ENCODE measurements at places on chromosomes 2 and 18.

- DNase-seq = peak; percentile 32
Measured at GRCh38 chr2:239801404-239802184, 223.5 kb downstream of the NDUFA10 start.

GRCh38 chr2:227164763-227165291, 403 bp downstream of the COL4A3 start:
- no peak for DNase-seq

DNA sequence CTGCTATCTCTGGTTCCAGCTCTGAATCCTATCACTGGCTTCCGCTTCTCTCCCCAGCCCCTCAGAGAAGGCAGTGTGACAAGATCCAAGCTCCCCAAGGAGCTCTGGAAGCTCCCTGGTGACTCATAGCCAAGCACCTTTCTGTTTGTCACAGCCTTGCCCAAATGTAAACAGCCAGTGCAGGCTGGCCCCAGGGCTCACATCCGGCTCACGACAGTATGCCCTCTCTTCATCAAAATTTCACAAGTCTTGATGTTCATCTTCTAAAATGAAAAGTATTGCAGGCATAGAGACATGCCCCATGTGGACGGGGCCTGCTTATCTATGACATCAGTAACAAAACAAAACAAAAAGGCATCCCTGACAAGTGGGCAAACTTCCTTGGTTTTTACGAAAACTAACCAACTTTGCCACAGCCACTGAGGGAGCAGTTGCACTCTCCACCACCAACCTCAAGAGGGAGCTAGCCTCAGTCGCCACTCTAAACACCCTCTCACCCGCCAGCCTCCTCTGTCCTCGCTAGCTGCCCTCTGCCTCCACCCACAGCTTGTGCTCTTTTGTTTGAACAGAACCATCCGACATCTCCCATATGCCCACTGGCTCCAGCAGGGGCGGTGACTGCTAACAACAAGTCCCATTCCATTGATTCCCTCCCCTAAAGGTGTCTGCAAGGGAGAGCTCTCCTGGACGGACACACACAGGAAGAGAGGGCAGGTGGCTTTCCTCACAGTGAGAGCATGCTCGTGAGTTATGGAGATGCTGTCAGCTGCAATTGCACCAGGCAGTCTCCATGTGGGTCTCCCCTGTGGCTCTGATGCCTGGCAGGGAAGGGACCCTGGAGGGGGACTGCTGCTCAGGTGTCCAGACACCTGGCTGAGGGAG, 71.0 kb upstream of the DAPL1 start:
- peak; percentile 62 for DNase-seq

DNA sequence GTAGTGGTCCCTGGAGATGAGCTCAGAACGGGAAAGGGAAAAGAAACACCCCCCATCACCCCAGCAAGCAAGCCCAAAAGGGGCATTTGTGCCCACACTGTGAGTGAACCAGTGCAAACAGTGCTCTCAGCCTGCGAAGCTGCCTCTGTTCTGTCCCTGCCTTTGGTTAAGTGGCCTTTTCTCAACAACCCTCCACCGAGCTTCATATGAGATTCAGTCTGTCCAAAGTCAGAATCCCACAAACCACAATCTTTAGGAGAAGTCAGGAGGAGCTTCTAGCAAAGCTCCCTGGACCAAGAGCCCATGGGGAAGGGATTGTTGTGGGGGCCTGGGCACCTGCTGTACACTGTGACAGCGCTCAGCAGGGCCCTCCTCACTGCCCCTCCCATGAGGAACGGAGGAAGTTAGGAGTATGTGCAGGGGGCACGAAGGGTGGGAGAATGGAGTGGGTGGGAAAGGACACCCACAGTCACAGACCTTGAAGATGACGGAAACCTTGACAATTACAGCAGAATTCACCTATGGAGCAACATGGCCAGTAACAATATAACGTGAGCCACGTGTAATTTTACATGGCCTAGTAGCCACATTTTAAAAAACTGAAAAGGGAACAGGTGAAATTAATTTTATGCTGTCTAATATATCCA, 119.5 kb downstream of the SMAD7 start:
- DNase-seq = no peak

GRCh38 chr18:21960189-21960588, 209.2 kb upstream of the GATA6 start:
- no peak for DNase-seq

DNA sequence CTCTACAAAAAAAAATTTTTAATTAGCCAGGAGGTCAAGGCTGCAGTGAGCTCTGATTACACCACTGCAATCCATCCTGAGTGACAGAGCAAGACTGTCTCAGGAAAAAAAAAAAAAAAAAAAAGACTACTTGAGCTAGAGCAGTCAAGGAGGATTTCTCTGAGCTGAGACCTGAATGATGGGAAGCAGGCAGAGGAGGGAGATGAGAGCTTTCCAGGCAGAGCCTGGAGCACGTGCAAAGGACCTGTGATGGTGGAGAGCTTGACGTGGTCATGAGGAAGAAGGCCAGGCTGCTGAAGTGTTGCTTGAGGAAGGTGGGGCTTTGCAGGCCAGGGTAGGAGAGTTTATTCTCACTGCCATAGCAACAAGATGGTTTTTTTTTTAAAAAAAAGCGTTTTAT, 51.9 kb upstream of the POMC start:
- no peak for DNase-seq

- DNase-seq = no peak
Measured at GRCh38 chr2:205613970-205614559, 68.2 kb upstream of the NRP2 start.

DNA sequence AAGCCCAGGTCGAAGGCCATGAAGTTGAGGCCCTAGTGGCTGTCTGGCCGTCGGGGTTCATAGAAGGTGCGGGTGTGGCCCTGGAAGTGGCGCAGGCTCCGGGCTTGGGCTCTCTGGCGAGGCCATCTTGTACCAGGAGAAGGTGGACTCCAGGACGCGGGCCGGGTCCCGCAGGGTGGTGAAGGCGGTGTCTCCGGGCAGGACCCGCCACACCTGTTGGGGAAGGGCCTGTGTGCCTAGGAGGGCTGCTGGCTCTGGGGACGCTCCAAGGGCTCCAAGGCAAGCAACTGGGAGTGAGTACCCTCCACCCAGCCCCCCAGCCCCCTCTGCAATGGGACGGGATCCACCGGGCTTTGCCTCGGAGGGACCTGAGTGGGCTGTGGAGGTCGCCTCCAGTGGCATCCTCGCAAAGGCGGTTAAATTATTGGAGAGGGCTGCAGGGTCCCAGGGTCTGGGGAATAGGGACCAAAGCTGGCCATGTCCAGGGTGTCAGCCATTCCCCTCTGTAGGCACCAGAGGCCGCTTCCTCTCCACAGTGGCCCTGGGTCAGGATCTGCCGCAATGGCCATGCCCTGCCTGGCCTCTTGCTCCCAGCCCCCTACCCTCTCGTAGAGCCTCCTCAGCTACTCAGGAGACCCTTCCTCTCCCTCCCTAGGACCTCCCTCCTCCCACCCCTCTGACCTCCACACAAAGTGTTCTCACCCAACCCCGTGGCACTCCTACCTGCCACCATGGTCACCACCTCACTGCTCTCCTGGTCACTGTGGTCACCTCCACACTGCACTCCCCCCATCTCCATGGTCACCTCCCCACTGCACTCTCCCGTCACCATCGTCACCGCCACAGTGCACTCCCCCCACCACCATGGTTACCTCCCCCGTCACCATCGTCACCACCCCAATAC, 10.3 kb downstream of the AQP12A start:
- no peak for DNase-seq

GRCh38 chr2:158685646-158686045, 109.5 kb upstream of the DAPL1 start:
- DNase-seq = no peak

DNA sequence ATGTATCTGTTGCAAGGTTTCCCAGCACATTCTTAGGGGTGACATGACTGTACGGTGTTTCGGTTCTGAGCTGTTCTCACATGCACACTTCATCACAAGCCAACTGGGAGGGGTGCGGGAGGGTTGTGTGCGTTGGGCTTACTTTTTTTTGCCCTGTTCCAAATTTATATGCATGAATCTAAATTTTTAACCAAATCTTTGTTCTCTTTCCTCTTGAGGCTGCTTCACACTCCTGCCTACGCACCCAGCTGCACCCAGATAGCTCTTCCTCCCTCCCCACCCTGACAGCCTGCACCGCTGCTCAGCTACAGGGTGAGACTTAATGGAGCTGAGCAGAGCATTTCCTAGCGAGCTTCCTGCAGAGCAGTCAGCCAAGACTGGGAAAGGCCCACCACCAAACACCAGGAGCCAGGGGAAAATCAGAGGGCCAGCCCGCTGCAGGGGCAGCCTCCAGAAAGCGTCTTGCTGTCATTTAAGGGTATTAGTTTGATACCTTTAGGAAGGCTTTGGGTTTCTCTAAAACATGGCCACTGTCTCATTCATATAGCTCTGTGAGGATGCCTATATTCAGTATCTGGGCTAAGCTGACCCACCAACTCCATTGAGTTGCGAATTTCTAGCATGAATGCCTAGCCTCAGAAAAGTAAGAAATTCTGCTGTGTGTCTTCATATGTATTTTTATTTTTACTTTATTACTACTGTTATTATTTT, 84.5 kb downstream of the POU3F3 start:
- DNase-seq = no peak

GRCh38 chr2:149954981-149955600, 367.5 kb upstream of the MMADHC start:
- no peak for DNase-seq

DNA sequence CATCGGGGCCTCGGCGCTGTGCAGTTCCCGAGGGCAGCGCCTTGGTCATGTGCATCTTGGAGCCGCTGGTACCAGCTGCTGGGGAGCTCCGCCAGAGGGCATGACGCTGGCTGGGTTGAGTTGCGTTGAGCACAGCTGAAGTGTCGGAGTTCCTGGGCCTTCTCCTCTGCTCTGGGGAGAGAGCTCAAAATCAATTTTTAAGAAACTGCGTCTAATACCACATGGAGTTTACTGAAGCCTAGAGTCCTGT, 48.7 kb downstream of the GREB1 start:
- no peak for DNase-seq

DNA sequence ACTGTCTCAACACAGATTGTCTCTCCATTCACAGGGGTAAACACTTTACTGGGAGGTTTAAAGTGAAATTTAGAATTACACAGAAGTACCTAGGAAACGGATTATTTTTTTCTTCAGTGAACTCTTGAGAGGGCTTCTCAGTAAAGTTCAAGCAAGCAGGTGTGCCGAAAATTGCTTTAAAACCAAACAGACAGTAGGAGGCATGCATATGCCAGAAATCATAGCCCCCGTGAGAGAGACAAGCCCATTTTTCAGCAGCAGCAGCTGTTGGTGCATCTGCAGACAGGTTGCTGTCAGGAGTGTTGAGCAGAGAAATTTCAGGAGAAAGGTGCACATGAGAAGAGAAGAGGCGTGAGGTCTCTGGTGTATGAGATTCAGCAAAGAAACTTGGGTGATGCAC, 2115.5 kb upstream of the CELF4 start:
- no peak for DNase-seq

GRCh38 chr2:9392898-9393765, 30.2 kb downstream of the ITGB1BP1 start:
- DNase-seq = no peak

DNA sequence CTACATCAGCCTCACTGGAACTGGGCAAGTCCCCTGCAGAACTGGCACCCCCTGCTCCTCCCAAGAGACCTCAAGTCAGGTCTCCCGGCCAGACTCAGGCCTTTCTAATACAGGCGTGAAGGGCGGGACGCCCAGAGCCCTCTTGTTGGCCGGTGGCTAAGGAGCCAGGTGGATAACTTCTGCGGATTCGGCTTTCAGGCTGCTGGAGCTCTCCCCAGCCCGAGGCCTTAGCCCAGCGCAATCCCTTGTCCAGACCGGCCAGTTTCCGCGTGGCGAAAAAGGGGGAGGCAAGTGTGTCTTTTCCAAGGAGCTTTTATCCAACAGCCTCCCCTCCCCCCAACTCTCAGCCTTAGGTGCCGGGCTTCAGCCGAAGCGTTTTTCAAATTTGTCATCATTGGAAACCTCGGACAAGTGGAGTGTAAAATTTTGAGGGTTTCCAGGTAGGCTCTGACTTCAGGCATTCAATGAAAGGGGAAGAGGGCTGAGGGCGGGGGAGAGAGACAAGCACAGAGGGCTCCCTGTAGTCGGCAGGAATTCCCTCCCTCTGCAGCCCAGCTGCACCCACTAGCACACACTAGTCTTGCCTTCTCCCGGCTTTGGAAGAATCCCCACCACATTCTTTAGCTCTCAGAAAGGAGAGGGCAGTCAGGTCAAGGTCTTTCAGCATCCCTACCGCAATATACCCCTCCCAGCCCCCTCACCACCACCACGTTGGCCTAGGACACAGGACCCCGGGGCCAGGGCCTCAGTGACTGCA, 9.5 kb upstream of the SATB2 start:
- DNase-seq = no peak

GRCh38 chr18:38644875-38645641, 1079.5 kb upstream of the CELF4 start:
- no peak for DNase-seq

DNA sequence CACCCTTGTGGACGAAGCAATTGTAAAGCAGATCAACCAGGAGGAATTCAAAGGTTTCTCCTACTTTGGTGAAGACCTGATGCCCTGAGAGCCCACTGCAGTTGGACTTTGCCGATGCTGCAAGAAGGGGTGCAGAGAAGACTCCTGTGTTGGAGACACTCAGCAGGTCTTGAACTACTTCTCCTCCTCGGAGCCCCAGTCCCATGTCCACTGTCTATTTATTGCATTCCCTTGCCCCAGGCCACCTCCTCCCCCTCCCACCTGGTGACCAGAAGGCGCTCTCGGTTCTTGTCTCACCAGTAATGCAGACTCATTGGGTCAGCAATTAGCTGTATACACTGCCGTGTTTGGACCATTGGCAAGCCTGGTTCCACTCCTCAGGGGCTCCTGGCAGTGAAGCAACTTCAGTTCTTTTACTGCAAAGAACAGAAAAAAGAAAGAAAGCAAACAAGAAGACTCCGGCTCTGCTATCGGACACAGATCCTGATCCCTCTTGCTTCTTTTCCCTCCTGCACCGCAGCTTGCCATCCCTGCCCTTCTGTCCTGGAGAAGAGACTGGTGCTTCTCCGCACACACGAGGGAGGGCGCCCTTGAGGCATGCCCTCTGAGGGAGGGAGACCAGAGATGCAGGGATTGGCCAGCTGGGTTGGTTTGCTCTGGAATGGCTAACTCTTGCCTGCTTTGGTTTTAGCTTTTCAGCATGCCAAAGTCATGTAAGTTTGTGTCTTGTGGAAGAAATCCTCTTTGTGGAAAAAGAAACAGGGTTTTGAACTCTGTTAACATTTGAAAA, 112.2 kb upstream of the EPAS1 start:
- no peak for DNase-seq

GRCh38 chr2:129800686-129801085, 178.8 kb upstream of the RAB6C start:
- DNase-seq = no peak

GRCh38 chr2:46656640-46657039, 177.3 kb downstream of the TMEM247 start:
- DNase-seq = no peak

DNA sequence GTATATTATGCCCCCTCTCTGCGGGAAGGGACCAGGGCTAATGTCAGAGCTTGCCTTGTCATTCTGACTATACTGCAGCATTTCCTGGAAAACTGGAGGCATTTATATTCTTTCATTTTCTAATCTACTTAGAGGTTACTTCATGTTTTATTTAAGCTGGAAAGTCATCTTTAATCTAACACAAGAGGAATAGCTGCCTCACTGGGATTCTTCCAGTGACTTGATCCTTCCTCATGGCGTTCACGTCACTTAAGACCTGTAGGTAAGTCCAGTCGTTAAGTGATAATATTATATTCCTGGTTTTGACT, 727.6 kb upstream of the DDX18 start:
- DNase-seq = no peak

- DNase-seq = no peak
Measured at GRCh38 chr2:101931402-101931801, 60.4 kb upstream of the IL1R2 start.

Data from SJSA1 (cell line).